ENCODE measurements at places on chromosomes 6 and 20.

DNA sequence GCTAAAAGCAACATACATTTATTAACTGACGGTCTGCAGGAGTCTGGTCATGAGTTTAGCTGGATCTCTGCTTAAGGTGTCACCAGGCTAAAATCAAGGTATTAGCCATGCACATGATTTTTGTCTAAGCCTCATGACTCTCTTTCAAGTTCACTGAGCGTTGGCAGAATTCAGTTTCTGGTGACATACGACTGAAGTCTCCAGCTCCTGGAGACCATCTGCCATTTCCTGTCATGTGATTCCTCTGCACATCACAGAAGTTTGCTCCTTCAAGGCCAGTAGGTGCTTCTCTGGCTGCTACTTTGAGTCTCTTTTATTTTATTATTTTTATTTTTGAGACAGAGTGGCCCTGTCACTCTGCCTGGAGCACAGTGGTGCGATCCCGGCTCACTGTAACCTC, 148.4 kb upstream of the EYA4 start:
- DNase-seq = no peak

DNA sequence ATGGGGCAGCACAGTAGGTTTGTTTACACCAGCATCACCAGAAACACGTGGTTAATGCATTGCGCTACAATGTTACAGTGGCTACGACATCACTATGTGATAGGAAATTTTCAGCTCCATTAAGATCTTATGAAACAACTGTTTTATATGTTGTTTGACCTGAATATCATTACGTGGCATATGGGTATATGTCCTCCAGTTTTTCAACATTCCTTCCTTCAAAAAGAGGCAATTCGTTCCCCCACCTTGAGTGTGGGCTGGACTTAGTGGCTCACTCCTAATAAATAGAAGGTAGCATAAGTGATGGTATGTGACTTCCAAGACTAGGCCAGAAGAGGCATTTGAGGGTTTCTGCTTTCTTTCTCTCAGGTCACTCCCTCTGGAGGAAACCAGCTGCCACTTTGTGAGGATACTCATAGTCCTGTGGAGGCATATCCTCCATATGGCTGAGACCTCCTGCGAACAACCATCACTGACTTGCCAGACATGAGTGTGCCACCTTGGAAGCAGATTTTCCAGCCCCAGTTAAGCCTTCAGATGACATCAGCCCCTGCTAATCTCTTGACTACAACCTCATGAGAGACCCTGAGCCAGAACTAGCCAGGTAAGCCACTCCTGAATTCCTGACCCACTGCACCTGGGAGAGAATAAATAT, 2.3 kb upstream of the TRAM2 start:
- no peak for DNase-seq

GRCh38 chr6:13986700-13987399, 62.1 kb downstream of the RNF182 start:
- DNase-seq = no peak

- no peak for DNase-seq
Measured at GRCh38 chr6:41579088-41579610, 33.0 kb downstream of the FOXP4 start.

GRCh38 chr20:4070323-4071177, 55.2 kb upstream of the RNF24 start:
- DNase-seq = no peak

DNA sequence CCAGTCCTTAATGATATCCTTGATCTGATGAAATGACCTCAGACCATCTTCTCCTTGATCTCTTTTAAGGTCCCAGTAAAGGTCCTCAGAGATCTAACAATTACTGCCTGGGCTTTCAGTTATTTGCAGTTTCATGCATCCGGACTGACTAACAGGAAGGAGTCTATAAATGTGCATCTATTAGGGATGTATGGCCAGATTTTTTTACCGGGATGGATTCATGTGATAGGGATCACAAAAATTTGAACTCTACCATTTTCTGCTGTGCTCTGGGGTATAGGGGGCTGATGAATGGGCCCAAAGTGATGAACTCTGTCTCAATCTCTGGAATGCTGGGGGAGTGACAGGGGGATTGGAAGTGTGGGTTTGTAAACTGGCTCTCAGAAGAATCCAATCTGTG, 36.2 kb upstream of the SCUBE3 start:
- no peak for DNase-seq

DNA sequence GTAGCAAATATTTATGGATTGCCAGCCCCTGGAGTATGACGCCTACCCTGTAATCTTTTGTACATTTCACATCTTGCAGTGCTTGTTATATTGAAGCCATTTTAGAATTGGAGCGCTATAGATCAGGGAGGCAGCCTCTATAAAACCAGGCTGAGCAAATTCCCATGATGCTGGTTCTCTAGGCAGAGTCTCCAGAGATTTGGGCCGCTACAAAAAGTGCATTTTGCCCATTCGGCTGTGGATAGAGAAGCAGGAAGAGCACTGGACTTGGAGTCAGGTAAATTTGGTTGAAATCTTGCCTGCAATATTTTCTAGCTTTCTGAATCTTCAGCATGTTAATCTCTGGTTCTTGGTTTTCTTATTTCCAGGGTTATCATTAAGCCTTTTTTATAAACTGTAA, 2.0 kb downstream of the YWHAB start:
- no peak for DNase-seq

GRCh38 chr20:4607287-4607713, 114.4 kb upstream of the PRND start:
- DNase-seq = peak; percentile 88

DNA sequence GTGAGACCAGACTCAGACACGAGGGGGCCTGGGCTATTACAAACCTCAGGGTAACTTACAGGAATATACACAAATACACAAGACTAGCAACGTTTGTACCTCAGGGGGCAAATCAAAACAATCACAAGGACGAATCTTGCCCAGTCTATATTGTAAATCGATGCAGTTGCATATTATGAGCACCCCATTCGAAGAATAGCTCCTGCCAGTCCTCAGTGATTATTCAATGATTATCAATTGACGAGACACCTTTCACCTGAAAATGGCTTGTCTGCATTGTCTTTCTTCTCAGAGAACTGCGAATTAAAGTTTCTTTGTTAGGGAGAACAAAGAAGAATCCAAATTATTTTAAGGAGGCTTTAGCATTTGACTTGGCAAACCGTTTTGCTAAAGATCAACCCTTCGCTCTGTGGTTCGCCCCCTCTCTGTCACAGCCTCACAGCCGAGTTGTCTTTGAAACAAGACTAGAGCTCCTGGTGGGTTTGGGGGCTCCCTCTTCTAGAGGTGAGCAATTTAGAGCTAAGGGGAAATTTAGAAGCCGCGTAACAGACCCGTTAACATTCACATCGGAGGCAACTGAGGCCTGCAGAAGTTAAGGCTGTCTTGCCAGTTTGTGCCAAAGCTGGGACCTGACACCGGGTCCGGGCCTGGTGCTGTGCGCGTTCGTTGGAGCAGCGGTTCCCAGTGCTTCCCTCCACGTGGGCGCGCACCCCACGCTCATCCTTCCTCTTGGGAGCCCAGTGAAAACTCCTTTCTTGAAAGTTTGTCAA, 24.9 kb upstream of the MAP3K7 start:
- DNase-seq = no peak

DNA sequence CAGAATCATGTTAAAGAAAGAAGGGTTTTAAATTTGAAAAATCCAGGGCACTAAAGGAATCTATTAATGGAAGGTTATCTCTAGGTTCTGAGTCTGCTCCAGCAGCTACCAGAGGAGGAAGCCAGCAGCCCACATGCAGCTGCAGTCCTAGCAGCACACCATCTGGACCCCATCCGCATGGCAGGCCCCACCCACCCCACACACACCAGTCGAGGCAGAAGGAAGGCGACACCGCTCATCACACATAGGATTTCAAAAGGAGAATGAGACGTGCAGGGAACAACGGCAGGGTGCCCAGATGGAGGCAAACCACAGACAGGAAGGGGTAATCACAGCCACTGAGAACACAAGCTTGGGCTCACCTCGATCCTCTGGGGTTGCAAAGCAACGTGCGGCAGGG, 78.9 kb downstream of the GINS1 start:
- DNase-seq = no peak

- no peak for DNase-seq
Measured at GRCh38 chr6:122736616-122737015, 42.9 kb upstream of the FABP7 start.

DNA sequence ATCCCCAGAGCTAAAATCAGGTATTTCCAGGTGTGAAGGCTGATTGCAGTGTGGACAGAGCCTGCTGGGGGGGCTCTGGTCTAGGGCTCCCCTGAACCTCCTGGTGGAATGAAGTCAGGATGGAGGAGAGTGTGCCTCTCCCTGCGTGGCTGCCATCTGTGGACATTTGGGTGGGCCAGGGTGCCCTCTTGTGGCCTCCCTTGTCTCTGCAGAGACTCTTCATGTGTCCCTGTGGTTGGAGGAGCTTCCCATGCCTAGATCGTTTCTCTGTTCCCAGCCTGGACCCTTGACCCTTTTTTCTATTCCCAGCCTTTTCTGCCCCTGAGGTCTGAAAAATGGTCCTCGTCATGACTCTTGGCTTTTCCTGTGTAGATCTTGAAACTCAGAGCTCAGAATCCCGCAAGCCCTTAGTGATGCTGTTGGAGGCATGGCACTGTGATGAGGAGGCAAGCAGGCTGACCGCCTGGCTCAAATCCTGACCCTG, 9.9 kb upstream of the PSMF1 start:
- peak; percentile 75 for DNase-seq

DNA sequence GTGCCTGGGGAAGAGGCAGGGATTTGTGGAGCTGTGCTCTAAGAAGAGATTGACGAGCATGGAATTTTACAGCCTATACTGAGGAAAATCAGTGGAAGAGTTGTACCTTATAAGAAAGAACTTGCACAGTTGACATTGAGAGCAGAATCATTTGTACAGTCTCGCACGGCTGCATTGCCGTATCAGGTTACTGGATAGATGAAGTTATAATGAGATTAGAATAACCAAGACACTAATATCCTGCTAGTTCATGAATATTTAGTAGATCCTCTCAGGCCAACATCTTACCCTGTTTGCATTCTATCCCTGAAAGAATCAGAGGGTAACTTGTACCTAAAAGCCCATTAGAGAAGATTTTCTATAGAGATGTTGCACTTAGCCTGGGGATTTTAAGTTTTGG, 447.1 kb downstream of the PREX1 start:
- DNase-seq = no peak

GRCh38 chr6:12103158-12103557, 91.0 kb downstream of the HIVEP1 start:
- DNase-seq = no peak

GRCh38 chr6:167760979-167761793, 65.5 kb upstream of the AFDN start:
- no peak for DNase-seq

GRCh38 chr20:57809149-57809548, 99.3 kb upstream of the PMEPA1 start:
- DNase-seq = no peak

DNA sequence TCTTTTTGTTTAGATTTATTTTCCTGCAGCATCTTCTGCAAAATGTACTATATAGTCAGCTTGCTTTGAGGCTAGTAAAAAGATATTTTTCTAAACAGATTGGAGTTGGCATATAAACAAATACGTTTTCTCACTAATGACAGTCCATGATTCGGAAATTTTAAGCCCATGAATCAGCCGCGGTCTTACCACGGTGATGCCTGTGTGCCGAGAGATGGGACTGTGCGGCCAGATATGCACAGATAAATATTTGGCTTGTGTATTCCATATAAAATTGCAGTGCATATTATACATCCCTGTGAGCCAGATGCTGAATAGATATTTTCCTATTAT, 3.2 kb downstream of the FOXC1 start:
- peak; percentile 72 for DNase-seq

DNA sequence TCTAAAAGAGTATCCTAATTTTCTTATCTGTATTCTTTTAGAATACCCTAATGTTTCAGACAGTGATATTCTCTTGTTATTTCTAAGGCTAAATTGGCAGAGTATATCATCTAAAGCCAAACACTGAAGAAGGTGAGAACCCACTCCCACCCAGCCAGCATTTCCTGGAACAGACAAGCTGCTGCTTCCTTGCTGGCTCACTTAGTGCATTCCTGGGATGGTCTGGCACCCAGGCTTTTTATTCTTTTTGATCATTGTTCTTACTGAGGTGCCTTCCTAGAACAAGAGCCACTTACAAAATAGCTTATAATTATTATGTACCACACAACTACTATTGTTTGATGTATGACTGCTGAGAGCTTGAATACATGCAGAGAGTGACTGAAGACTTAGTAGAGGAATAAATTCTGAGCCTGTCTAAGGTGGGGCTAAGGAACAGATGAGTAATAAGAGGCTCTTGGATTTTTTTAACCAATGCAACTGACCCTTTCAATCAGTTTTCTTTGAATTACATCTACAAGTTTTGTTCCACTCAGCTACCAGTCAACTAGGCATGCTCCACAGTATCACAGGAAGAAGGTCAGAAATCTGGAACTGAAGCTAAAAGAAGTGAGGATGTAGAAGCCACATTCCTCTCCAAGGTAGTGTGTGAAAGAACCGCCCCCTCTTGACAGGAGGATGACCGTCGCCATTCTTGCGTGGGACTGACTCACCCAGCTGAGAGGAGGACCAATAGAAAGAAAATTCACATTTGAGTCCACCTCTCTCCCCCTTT, 30.1 kb downstream of the PRPH2 start:
- peak; percentile 43 for DNase-seq

DNA sequence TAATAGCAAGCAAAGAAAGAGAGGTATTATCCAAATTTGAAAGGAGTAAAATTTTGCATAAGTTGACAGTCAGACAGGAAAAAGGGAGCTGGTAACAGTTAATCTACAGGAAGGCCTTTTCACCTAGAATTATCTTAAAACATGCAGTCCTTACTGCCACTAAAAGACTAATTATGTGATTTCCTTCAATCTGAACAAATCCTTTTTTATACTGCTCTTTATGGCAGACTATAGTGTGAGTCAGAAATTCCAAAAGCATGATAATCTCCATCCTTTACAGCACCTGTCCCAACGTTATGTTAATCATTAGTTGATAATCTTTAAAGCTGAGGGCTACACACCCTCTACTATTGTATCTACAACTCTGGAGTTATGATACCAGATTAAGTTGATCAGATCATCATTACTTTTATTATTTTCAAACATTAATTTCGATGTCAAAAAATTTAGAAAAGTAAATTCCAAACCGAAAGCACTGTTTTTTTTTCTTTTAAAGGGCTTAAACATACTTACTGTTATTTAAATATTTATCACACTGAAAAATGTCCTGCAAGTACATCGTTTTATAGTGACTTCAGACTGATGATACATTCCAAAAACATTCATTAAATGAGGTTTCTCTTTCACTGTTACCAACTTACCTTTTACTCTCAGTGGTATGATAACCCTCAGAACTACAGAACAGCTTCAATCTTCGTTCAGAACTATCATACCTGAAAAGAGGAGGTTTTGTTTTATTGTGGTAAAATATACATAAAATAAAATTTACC, 33.2 kb upstream of the AKAP7 start:
- DNase-seq = no peak

GRCh38 chr6:37454420-37455140, 21.6 kb downstream of the CMTR1 start:
- peak; percentile 32 for DNase-seq

DNA sequence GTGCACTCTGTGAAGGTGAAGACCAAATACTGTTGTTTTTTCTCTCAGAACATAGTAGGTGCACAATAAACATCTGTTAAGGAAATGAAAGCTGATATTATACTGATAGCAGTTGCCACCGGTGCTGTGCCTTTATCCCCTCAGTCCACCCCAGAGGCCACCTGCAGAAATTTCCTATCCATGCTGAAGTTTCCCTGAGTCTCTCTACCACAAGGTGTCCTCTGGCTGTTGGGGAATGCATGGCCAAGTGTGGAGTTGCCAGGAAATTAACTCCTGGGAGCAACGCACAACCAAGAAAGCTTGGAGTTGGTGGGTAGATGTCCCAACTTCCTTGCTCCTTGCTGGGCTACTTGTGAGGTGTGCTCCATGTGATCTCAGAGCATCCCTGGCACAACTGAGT, 114.2 kb downstream of the LAMP5 start:
- no peak for DNase-seq

All from adipocyte (in vitro differentiated cells).